ENCODE measurements at places on chromosomes 7 and 10.
A peak's percentile ranks its signal among the peaks of the same experiment; 100 is the strongest.

DNA sequence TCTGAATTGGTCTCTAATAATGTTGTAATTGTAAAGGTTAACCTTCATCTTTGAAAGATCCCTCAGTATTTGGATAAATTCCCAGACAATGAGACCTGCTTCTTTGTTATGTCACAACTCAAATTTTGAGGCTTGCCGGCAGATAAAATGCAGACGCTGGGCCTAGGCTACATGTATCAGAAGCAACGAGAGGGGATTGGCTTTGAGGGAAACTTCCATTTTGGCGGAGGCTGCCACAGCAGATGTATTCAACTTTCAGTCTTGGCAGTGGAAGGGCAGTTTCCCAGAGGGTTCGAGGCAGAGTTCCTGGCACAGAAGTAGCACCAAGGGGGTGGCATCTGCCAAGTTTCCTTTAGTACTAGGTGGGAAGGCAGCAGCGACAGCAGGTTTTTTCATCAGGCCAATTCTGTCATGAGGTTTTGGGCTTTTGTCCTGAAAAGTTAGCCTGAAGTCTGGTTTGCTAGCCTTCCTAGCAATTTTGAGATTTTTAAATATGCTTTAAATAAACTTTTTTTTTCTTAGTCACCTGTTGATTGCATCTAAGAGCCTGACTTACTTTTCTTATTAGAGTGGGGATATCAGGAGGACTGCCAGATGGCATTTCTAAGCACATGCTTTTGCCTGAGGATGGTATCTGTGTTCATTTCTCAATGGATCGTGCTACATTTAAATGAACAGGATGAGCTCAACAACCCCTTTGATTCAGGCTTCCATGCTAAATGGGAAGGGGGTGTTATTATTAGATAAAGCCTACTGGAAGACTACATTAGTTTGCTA is 89.5 kb upstream of the FAM3C start:
- no peak for DNase-seq

DNA sequence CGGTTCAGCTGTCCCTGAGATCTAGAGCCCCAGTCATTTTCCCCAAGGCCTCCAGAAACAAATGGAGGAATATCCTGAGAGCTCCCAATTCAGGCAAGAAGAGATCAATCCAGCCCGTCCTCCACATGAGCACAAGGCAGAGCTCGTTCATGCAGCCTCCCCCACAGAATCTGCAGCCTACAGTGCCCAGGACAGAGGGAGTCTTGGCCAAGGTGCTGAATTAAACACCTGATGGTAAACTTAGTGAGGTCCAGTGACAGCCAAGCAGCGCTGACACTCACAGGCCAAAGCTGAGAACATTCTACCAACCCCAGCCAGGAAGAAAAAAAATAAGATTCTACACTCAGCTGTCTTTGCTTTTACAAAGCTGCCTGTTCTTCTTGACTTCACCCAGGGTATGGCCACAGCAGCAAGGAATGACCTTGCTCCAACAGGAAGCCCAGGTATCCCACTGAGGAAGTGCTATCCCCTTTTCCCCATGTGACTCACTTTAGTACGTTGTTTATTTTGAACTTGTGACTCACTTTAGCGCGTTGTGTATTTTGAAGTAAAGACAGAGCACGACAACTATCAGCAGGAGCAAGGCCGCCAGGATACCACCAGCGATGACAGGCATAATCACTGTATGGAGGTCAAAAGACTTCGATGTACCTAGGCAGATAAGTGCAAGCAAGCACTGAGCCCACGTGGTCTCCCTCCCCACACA is 4.4 kb upstream of the CUZD1 start:
- DNase-seq = no peak

DNA sequence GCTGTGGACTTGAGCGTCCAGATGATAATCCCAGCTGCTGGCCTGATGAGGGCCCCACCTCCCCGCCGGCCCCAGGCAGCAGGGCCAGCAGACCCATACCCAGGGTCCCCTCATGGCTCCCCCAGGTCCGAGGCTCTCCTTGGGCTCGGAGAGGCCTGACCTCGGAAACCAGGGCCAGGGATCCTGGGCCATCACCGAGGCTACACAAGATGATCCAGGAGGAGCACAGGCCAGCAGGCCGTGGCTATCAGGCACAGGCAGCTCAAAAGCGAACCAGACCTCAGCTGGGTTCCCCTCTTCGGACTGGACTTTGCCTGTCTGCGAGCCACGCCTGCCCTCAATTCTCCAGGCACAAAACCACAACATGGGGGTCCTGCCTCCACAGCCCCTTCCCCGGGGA is 17.4 kb downstream of the PDGFA start:
- no peak for DNase-seq

- DNase-seq = no peak
These were observed 130.5 kb downstream of the CUX1 start for GRCh38 chr7:101947899-101948298.

- no peak for DNase-seq
These were observed 117.1 kb downstream of the ICA1 start for GRCh38 chr7:8144856-8145255.

DNA sequence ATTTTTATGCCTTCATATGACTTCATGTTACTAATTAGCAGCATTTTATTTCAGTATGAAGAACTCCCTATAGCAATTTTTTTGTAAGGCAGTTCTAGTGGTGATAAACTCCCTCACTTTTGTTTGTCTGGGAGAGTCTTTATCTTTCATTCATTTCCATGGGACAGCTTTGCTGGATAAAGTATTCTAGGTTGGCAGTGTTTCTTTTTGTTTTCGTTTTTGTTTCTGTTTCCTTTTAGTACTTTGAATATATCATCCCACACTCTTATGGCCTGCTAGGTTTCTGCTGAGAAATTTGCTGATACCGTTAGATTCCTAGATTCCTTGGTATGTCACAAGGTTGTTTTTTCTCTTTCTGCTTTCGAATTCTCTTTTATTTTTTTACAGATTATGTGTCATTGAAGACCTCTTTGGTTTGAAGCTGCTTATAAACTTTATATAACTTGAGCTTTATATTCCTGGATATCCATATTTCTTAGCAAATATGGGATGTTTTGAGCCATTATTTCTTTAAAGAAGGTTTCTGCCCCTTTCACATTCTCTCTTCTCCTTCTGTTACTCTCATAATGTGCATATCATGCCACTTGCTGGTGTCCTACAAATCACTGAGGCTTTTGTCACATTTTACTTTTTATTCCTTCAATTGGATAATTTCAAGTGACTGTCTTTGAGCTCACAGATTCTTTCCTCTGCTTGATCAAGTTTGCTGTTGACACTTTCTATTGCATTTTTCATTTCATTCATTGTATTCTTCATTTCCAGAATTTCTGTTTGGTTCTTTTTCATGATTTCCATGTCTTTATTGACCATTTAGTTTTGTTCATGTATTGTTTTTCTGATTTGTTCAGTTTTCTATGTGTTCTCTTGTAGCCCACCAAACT is 28.9 kb upstream of the AHR start:
- DNase-seq = no peak

- no peak for DNase-seq
These were observed 625.3 kb downstream of the CNTNAP2 start for GRCh38 chr7:146741911-146742310.

GRCh38 chr7:131600085-131600881 is 43.9 kb upstream of the PODXL start:
- DNase-seq = no peak

GRCh38 chr7:25894002-25894901 is 257.7 kb upstream of the NFE2L3 start:
- DNase-seq = no peak

GRCh38 chr7:83640240-83640639 is 8.7 kb downstream of the SEMA3E start:
- DNase-seq = no peak

- DNase-seq = no peak
These were observed 1.0 kb downstream of the DDC start for GRCh38 chr7:50564171-50564570.

GRCh38 chr7:2433713-2434550 is 30.5 kb downstream of the CHST12 start:
- no peak for DNase-seq

DNA sequence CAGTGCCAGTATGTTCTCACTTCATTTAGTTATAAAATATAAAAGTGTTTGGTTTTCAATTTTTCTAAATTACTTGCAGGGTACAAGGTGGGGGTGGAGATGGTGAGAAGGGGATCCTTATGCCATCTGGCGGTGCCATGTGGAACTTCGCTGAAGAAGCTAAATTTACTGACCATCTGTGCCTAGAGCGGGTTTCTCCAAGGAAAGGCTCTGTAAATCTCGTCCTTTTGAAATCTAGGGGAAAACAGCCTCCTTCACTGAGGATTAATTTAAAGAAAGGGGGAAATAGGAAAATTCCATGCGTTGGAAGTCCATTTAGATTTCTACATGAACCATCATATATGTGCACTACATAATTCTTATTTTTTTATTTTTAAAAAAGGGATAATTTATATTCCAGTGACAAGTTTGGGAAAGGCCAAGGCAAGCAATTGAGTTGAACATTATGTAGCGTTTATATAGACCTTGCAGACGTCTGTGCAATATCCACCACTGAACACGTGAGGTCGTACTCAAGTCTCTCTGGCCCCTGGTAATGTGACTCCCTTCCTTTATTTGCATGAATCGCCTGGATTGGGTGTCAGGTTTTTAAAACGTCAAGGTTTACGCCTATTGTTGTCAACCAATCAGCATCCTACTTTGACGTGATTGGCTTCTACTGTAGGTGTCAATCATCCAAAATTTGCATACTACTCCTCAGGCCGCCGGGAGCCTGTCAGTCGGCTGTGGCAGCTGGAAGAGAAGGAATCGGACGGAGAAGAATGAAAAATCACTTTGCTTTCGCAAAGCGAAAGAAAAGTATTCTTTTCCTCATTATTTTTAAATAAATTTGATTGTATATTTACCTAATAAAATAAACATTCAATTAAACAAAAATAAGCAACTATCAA is 297.1 kb upstream of the NFE2L3 start:
- peak; percentile 96 for DNase-seq

DNA sequence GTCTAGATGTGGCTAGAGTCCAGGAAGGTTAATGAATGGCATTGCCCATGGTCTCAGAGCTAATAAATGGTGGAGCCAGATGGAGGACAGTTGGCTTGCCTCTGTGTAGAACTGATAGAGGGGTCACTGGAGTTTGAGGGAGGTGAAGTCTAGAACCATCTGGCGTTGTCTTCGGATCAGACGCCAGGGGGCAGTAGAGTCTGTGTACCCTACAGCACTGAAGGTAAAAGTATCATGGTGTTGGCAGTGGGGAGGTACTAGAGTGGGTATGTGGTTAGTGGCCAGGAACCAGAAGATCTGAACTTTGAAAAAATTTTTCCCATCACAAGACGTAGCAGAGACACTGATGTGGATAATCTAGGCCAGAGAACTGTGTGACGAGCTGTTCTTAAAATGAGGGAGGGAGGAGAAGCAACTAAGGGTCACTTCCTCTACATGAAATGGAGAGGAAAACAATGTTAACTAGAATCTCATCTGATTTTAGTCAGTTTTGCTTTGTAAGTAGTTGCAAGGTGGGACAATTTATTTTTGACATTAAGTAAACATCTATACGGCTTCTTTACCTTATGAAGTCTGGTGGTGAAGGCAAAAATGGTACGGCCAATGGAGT is 227.9 kb upstream of the PRSS58 start:
- DNase-seq = no peak

DNA sequence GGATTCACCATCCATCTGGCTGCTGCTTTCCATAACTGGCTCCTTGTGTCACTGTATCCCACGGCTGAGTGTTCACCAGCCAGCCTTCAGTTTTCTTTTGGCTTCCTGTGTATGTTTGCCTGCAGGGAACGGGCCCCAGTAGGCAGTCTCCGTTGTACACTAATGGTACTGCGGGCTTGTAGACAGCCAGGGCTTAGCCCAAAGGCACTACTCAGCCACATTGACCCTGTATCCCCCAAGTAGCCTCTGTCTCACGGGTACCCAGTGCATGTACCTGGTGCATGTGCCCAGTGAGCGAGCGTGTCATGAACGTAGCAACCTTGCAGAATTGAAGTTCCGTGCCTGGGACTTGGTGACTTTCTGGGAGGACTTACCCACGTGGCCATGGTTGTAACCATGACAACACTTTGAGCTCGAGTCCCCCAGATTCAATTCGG is 6.1 kb downstream of the PFKFB3 start:
- no peak for DNase-seq

DNA sequence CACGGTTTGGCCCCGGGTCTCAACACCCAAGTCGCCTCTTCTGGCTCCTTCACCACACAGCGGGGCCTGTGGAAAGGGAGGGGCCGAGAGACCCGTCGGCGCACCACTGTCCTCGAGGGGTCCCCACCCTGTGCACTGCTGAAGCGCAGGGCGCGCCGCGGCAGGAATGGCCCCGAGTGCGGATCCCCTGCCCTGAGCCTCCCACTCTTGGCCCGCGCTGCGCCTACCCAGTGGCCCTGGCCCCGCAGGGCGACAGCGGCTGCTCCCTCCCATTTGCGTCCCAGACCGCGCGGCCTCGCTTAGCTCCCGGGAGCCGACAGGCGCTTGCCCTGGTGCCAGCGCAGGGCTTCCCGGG is 2.1 kb upstream of the SFMBT2 start:
- no peak for DNase-seq

DNA sequence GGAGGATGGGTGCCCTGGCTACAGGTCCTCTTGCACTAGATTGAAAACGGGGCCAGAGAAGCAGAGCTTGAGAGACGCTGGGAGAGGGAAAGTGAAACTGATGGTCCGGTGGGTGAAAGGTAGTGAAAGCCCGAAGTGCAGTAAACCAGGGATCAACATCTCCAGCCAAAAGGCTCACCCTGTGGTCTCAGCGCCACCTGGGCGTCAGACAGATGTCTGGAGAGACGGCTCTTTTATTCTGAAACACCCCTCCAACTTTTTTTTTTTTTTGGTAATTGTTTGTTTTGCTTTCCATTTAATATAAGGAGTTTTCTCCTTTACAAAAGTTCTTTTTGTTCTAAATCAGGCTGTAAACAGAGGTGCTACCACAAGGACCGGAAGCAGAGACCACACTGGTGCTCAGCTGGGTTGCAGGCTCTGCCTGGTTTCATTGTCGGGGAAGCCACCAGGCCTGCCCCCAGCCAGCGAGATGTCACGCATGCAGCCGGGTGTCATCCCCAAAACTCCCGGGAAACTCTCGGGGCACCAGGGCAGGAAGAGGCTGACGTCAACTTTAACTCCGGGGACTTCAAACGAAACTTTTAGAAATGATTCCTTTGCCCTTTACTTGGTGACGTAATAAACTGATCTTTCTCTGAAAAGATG is 11.2 kb downstream of the IL2RA start:
- peak; percentile 51 for DNase-seq

GRCh38 chr7:98870121-98870651 is 372 bp upstream of the TMEM130 start:
- peak; percentile 45 for DNase-seq

GRCh38 chr10:49539320-49539885 is 482 bp upstream of the ERCC6 start:
- peak; percentile 20 for DNase-seq

DNA sequence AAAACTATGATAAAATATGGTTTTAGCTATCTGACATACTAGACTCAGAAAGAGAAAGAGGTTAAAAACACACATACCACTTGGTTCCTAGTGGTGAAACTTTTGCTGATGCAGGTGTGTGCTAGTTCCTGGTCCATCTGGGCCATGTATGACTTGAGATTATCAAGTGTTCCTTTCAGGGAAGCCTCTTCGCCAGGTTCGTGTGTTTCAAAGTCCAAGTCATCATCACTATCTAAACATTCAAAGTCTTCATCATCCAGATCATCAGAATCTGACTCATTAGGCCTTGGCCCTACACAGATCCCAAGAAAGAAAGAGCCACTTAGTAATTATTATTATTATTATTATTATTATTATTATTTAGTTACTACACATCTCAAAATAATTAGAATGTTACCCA is 26.4 kb downstream of the NUDT13 start:
- no peak for DNase-seq
